Left lobe of liver (tissue), 2 donors: ENCODE measurements at places on chromosomes 6 and 20. TPM values are rescaled to one million over a fixed set of nuclear protein-coding genes. Genes with fewer than 3 reads are reported as not detected.

The NHSL1 gene
- 59.8 TPM for total RNA-seq

The GHRH gene
- not detected for total RNA-seq

The FAM217B gene
- total RNA-seq, result 2.2 TPM

The TFAP2A gene
- 0.45 TPM for total RNA-seq

The GPX5 gene
- total RNA-seq, result not detected

The PTPRT gene
- total RNA-seq, result 0.88 TPM

The MCCD1 gene
- total RNA-seq, result not detected

The UNC5CL gene
- 9.3 TPM for total RNA-seq

The GPR63 gene
- 0.05 TPM for total RNA-seq

DNA sequence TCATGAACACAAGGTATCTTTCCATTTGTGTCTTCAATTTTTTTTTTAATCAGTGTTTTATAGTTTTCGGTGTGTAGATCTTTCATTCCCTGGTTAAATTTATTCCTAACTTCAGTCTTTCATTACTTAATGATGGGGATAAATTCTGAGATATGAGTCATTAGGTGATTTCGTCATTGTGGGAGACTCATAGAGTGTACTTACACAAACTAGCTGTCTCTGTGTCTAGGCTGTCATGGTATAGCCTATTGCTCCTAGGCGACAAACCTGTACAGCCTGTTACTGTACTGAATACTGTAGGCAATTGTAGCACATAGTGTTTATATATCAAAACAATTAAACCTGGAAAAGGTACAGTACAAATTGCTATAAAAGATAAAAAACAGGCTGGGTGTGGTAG, 42.1 kb downstream of the SMAP1 start:
- DNase-seq, result no peak

DNA sequence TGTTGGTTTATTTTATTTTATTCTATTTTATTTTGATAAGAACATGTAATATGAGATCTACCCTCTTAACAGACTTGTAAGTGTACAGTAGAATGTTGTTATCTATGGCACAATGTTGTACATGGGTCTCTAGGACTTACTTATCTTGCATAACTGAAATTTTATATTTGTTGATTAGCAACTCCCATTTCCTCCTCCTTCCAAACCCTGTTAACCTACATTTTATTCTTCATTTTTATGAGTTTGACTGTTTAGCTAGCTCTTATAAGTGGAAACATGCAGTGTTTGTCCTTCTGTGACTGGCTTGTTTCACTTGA, 37.9 kb upstream of the BCAS1 start:
- DNase-seq, result no peak

- no peak for DNase-seq
Observed at GRCh38 chr6:165635965-165636364, 27.1 kb downstream of the PDE10A start.

DNA sequence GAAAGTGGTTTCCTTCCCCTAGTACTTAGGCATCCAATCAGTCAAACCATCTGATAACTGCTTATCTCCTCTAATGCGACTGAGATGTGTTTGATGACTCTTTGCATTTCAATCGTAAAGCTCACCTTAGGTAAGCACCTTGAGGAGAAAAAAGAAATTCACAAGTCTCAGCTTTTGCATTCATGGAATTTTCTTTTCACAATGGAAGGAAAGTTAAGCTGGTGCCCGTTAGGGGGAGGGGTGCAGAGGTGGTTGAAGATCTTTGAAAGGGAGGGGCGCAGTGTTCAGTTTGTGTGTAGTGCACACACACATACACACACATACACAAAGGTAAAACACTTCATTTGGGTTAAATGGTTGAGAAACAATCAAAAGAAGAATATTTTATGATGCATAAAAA, 87.1 kb upstream of the SALL4 start:
- DNase-seq, result no peak

GRCh38 chr20:40192529-40192928, 496.5 kb downstream of the MAFB start:
- DNase-seq, result no peak

GRCh38 chr6:106080763-106081095, 5.4 kb upstream of the PRDM1 start:
- DNase-seq, result no peak

GRCh38 chr20:42567409-42567808, 622.3 kb downstream of the PTPRT start:
- DNase-seq, result no peak

DNA sequence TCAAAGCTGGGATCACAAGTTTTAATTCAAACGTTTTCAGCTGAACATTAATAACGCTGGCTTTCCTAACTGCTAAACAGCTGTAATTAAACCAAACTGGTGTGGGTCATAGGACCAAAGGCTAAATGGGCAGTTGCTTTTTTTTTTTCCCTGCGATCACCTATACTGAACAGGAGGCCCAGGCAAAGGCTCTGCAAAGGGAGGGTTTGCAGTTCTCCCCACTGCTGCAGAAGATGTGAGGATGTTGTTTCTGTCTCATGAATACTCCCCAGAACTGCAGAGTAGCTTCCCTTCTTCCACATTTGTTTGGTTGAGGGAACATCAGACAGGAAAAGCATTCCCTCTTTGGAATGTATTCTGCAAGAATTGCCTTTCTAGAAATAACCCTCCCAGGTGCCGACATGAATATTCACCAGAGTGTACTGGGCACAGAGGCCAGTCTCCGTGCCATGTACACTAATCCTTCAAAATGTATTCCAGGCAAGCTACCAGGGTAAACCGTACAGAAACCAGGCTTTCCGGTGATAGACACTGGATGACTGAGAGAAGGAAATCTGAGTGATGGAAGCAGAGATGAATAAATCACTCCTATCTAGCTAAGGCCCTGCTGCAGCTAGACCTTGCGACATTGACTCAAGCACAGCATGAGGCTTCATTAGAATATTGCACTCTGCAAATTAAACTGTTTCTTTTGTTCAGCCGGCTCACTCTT, 370.1 kb downstream of the BTBD9 start:
- DNase-seq, result no peak
